ENCODE measurements at places on chromosomes 1 and 21.

DNA sequence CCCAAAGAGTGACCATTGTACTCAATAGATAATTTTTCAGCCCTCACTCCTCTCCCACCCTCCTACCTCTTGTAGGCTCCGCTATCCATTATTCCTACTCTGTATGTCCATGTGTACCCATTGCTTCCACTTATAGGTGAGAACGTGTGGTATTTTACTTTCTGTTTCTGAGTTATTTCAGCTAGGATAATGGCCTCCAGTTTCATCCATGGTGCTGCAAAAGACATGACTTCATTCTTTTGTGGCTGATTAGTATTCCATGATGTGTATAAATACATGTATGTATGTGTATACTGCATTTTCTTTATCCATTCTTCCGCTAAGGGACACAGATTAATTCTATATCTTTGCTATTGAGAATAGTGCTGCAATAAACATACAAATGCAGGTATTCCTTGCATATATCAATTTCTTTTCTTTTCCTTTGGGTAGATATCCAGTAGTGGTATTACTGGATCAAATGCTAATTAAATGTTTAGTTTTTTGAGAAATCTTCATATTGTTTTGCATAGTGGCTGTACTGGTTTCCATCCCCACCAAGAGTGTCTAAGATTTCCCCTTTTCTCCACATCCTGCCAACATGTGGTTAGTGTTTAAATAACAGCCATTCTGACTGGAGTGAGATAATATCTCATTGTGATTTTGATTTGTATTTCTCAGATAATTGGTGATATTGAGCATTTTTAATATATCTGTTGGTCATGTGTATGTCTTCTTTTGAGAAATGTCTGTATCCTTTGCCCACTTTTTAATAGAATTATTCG, 4.9 kb downstream of the LY9 start:
- no peak for DNase-seq

DNA sequence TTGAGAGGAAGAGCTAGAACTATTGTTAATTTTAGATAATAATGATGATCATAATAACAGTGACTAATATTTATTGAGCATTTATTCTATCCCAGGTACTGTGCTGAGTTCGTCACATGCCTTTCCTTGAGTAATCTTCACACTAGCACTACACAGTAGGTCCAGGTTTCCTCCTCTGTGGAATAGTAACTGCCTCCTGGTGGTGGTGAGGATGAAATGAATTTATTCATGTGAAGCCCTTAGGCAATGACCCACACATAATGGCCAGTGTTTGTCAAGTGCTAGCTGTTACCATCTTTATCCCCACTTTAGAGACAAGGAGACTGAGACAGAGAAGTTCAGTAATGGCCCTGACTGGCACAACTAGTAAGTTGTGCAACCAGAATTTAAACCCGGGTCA, 5.9 kb downstream of the NIPAL3 start:
- DNase-seq = no peak

GRCh38 chr1:206736878-206737728, 33.5 kb upstream of the IL19 start:
- DNase-seq = no peak

GRCh38 chr1:57066980-57067610, 101.3 kb upstream of the C8B start:
- no peak for DNase-seq
